ENCODE measurements at places on chromosomes 7 and 10.
A peak's percentile ranks its signal among the peaks of the same experiment; 100 is the strongest.

DNA sequence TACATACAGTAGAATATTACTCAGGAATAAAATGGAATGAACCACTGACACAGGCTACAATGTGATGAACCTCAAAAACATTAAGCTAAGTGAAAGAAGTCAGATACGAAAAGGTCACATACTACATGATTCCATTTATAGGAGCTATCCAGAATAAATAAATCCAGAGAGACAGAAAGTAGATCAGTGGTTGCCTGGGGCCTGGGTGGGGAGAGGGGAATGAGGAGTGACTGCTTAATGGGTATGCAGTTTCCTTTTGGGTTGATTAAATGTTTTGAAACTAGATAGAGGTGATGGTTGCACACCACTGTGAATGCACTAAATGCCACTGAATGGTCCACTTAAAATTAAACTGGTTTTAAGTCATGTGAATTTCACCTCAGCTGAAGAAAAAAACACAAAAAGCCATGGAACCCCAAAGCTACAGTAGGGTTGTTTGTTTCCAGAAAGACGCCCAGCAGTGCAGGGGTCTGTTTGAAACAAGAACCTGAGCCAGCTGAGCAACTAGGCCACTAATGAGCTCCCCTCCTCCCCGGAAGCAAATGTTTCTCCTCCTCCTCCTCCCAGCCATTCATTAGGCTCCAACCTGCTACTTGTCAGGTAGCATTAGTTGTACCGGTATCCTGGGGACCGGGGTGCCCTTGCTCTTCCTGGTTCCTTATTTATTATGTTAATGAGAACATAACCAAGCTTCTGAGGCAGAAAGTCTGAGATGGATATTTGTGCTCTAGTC, 168.4 kb downstream of the EVX1 start:
- no peak for DNase-seq

- DNase-seq, result peak; percentile 82
Observed at GRCh38 chr10:21292763-21293517, 232.5 kb downstream of the SKIDA1 start.

DNA sequence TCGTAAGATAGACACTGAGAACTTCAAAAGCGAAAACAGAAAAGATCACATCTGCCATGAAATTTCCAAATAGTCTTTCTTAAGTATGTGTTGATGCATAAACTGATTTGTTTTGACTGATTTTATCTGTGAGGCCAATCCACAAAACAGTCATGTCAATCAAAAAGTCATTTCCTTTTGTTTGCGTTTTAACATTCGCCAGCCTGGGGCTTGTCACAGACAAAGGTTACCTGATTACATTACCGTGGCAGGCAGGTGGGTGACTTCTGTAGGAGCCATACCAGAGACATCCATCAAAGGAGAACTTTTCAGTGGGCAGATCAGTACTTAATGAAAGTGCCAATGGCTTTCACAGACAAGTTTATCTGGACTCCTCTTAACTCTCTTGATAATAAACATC, 45.5 kb upstream of the BET1 start:
- no peak for DNase-seq

- no peak for DNase-seq
Observed at GRCh38 chr10:67934336-67934735, 49.9 kb downstream of the SIRT1 start.

DNA sequence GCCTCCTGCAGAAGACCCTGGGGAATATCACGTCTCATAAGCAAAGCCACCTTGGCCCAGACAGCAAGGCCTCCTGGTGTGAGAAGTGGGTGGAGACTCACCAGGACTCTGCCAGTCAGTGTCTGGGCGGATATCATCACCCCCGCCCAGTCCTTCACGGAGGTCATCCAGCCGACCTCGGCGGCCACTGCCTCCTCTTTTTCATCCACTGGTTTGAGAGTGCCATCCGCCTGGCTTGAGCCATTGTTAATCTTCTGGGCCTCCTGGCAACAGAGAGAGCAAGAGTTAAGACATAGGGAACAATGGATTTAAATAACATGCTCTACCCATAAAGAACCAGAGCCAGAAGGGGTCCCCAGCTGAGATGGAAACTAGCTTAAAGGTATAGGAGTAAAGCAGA, 233.8 kb downstream of the KCNMA1 start:
- no peak for DNase-seq

- DNase-seq, result no peak
Observed at GRCh38 chr10:47449979-47450378, 33.9 kb downstream of the ANXA8 start.

- DNase-seq, result no peak
Observed at GRCh38 chr7:25953859-25954258, 198.1 kb upstream of the NFE2L3 start.

DNA sequence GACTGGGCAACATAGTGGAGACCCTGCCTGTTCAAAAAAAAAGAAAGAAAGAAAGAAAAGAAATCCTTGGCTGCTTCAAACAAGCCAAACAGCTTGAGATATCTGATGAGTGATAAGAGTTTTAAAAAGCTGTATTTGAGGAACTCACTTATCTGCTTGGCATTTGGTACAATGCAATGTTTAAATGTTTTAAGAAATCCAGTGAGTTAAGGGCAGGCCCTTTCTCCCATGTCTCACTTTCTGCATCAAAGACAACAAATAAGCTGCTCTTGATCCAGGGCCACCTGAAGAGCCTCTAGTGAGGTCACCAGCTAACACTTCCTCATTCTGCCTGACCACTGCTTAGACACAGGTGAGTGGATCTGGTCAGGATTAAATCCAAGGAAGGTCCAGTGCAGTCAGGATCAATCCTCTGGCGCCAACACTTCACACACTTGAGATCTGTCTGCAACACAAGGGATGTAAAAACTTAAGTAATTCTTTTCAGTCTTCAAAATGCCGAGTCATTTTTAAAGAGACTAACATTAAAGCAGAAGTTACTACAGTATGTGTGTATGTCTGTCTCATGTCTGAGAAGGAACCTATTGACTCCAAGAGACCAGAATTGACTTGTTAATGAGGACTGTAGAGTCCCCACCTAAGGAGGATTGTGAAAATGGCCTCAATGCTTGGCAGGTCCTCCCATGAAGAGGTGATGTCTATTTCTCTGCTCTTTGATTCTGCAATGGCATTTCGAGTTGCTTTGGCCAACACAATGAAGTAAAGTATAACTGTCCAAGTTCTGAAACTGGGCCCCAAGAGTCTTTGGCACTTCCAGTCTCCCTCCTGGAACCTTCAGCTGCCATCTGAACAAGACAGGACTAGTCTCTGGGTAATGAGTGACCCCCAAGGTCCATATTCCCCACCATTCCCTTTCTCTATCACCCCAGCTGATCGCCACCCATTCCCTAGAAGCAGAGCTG, 43.1 kb downstream of the CREB3L2 start:
- DNase-seq, result no peak

GRCh38 chr7:102451371-102452054, 13.2 kb downstream of the ALKBH4 start:
- no peak for DNase-seq

- no peak for DNase-seq
Observed at GRCh38 chr7:158004123-158004490, 583.5 kb downstream of the PTPRN2 start.

DNA sequence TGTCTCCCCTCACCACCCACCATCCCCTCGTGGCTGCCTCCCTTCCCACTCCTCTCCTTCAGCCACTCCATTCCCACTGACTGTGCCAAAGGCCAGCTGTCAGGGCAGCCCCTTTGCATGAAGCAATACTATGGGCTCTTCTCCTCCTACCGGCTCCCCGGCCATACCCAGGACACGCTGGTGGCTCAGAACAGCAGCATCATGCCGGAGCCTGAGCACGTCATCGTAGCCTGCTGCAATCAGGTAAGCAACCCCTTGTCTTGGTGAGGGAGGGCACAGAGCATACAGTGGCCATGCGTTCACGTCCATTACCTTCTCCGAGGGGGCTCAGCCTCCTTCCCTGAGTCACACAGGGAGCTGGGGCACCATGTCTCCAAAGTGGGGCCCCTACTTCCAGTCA, 11.6 kb downstream of the CHAT start:
- DNase-seq, result no peak

DNA sequence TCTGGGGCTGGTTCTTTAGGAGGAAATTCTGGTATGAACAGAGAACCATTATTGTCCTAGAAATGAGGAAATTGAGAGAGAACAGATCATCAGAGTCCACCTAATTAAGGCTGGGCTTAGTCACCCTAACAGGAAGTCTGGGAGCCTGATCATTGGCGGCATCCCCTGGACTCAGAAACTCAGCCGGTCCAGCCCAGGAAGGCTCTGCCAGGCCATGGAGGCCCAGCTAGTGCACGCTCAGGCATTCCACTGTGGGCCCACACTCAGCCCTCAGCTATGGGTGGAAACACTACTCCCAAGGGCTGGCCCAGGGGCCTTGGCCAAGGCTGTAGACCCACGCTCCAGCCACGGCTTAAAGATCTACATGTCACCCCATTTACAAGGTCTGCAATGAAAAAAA, 109.2 kb downstream of the PTPN20 start:
- DNase-seq, result no peak

DNA sequence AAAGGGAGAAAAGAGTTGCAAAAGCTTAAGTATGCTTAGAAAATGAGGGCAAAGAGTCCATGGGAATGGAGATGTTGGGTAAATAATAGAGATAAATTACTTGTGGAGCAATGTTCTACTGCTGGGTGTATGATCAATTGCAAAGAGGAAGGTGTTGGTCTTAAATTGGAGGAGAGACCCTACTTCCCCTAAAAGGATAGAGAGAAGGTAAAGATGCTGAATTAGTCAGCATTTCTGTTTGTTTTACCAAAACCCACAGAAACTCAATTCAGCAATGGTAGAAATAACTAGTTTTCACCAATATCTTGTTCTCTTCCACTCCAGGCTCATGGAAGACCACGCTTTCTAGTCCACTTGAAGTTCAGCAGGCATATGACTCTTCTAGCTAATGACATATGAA, 32.1 kb downstream of the ASB4 start:
- DNase-seq, result no peak

- DNase-seq, result no peak
Observed at GRCh38 chr10:28952523-28952922, 275.2 kb downstream of the BAMBI start.

- peak; percentile 18 for DNase-seq
Observed at GRCh38 chr10:71582019-71582418, 137.6 kb downstream of the C10orf105 start.

DNA sequence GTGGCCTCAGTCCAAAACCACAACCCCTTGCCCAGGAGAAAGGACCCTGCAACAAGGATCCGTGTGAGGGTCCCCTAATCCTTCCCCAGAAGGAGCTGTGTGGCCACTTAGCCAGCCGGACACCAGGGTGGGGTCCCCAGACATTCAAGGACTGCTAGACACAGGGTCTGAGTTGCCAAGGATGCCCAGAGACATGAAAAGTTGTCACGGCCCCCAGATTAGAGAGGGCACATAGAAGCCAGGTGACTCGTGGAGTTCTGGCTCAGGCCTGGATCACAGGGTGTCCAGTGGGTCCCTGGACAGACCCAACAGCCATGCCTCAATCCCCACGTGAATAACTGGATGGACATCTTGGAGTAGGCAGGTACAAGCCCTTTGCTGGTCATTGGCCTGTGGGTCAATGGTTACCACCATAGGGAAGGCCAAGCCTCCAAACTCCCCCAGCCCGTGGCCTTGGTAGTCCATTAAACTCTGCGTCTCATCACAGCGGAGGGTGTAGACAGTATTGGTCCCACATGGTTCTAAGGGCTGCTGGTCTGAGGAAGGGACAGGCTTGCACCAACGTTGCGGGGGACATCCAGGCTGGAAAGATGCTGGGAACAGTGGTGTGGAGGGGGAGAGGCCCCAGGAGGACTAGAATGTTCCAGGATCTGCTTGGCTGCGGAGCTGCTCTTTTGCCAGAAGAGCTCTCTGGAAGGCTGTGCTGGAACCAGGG, 205.9 kb upstream of the PPP2R2D start:
- DNase-seq, result no peak

DNA sequence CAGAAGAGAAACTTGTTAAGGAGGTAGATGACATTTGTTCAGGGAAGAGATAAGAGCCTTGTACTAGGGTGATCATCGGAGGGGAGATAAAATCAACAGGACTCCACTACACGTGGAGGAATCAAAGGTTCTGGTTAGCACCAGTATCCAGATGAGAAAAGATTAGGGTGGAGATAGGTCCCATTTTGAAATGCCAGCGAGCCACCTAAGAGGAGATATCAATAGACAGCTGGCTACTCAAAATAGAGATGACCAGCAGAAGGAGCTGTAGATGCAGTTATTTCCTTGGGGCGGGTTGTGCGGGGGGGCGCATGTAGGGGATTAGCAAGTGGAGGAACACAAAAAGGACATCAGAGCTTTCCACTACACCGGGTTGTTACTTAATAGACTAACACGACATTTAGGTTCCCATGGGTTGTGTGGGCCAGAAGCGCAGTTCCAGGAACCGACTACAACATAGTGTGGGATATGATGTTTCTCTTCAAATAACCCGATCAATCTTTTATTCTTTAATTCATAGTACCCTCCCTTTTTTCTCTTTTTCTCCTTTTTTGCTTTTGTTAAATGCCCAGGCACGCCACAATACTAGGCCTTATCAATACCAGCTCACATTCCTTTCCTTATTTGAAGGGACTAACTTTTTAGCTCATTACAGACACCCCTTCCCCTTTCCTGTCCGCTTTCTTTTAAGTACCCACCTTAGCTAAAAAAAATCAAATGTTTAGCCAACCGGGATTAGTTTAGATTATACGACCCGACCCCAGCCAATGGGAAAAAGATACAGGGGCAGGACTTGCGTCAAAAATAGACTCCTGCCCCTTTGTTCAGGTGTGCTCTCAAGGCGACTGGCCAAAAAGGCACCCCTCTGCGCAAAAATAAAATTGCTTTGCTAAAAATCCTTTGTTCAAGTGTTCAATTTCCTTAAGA, 2.0 kb upstream of the KIF11 start:
- no peak for DNase-seq

DNA sequence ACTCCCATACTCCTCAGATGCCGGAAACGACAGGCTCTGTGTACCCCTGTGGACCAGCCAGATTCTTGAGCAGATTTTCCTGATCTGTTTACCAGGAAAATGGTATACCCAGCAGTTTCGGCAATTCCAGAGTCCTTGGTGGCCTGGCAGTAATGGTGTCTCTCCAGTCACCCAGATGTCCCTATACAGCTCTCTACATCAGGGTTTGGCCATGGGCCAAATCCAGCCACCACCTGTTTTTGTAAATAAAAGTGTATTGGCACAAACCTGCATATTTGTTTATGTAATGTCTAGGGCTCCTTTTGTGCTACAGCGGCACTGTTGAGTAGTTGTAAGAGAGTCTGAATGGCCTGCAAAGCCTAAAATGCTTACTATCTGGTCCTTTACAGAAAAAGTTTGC, 491.3 kb downstream of the RPS24 start:
- no peak for DNase-seq

GRCh38 chr7:154684666-154685563, 318.0 kb downstream of the PAXIP1 start:
- DNase-seq, result no peak

- no peak for DNase-seq
Observed at GRCh38 chr7:18993933-18994668, 123.3 kb downstream of the TWIST1 start.

GRCh38 chr7:139896831-139897230, 67.8 kb downstream of the TBXAS1 start:
- no peak for DNase-seq

GRCh38 chr10:82625512-82626189, 750.7 kb downstream of the NRG3 start:
- no peak for DNase-seq

GRCh38 chr7:123637203-123637602, 18.5 kb upstream of the LMOD2 start:
- DNase-seq, result no peak

Data from NCI-H460 (cell line).